Epithelial cell of umbilical artery (primary cell): ENCODE measurements at places on chromosomes 1 and 21. TPM values are rescaled to one million over a fixed set of nuclear protein-coding genes. Genes with fewer than 3 reads are reported as not detected.

CYP4X1 gene
- total RNA-seq: 0.32 and 0.76 TPM in 2 replicates

SH2D5 gene
- 0.32 and 0.46 TPM in 2 replicates for total RNA-seq

PAX7 gene
- total RNA-seq: not detected in 2 replicates

HCRTR1 gene
- total RNA-seq: under 0.01 and 1.1 TPM in 2 replicates

MRPL9 gene
- total RNA-seq: 116 and 130 TPM in 2 replicates

SLC37A1 gene
- 8.7 and 9.4 TPM in 2 replicates for total RNA-seq

KRTAP26-1 gene
- not detected in 2 replicates for total RNA-seq

FAM229A gene
- total RNA-seq: 0.32 and 0.61 TPM in 2 replicates

CYP4Z1 gene
- total RNA-seq: not detected in 2 replicates

OSCP1 gene
- 4.9 and 5.5 TPM in 2 replicates for total RNA-seq

KRTAP12-2 gene
- total RNA-seq: not detected in 2 replicates

ADGRL4 gene
- 82.2 and 240 TPM in 2 replicates for total RNA-seq

C1orf94 gene
- total RNA-seq: not detected in 2 replicates

KCNK1 gene
- 5.2 and 7.5 TPM in 2 replicates for total RNA-seq

CFHR4 gene
- total RNA-seq: not detected in 2 replicates

FH gene
- total RNA-seq: 99.5 and 115 TPM in 2 replicates

LEPROT gene
- 34.4 and 35.3 TPM in 2 replicates for total RNA-seq

LCE3D gene
- total RNA-seq: not detected in 2 replicates

LRRC71 gene
- 0.32 TPM in 1 of 2 replicates, not detected in the other for total RNA-seq

GRIK3 gene
- not detected in 2 replicates for total RNA-seq

HTR1D gene
- total RNA-seq: 0.32 and 1.1 TPM in 2 replicates

S100B gene
- not detected in 2 replicates for total RNA-seq

CHI3L1 gene
- 0.65 and 1.5 TPM in 2 replicates for total RNA-seq

AZIN2 gene
- total RNA-seq: 0.46 and 1.9 TPM in 2 replicates
